ENCODE measurements at places on chromosomes 5 and 9.

DNA sequence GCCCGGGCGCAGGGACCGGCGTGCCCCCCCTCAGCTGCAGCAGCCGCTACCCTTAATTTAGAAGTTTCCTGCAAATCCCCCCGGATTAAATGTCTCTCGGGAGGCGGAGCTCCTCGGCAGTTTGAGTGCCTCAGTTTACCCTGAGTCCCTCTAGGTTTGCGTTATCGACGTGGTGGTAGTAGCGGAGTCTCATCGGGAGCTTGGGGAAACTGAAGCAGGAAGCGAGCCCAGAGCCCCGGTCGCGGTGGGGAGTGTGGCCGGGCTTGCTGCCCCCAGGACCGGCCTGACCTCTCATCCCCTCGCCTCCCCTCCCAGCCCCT, 529 bp upstream of the TPM2 start:
- DNase-seq = no peak

GRCh38 chr5:113089653-113090335, 113.2 kb downstream of the DCP2 start:
- no peak for DNase-seq

DNA sequence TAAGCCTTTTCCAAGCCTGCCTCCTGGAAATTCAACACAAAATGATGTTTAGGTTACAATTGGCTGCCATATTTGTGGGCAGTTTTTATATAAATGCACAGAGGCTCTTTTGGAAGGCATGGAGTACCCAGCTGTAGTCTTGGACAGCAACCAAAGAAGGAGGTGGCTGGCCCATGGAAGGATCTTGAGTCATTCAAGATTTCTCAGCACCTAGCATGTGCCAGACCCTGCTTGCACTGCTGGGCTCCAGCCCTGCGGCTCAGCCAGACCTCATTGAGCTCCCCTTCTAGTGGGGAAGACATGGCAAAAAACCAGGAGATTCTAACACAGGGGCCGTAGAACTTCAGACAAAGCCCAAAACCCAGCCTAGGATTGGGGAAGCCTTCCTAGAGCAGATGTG, 22.1 kb downstream of the JADE2 start:
- DNase-seq = no peak

DNA sequence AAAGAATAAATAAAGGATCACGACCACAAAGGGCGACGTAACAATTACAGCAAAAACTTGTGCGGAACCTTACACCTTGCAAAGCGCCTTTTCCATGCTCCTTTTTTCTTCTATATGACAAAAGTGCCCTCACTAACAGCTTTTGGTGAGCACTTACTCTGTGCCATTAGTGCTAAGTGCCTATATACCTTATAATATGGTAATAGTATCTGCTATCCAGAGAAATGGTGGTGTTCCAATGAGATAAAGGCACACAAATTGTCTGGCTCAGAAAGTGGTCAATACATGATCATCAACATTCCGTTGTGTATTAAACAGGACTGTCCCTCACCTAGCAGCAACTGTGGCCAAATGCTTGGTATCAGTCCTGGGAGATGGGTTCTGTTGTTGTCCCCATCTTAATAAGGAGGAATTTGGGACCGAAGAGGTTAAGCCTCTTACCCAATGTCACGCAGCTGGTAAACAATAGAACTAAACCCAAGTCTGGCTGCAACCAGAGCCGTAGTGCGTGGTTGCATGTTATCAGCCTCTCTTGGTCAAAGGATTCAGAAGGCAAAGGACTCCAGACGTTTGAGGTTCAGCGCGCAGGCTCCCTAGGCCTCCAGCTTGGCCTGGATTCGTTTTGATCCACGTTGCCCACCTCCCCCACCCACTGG, 564 bp upstream of the TOR2A start:
- no peak for DNase-seq

GRCh38 chr9:2704504-2704903, 12.8 kb upstream of the KCNV2 start:
- no peak for DNase-seq

DNA sequence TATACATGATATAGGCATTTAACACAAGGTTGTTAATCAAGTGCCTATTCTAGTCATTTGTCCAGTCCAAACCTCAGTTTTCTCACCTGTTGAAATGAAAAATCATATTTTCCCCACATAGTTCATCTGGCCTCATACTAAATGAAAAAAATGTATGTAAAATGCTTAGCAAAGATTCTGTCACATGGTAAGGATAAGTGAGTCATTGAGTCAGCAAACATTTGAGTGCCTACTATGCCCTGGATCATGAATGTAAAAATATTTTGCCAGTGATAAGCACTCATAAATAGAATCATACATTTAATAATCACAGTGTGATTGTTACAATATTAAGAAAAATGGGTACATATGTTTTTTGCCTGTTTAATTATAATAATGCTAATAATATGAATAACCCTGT, 181.2 kb upstream of the PAPPA start:
- DNase-seq = no peak

DNA sequence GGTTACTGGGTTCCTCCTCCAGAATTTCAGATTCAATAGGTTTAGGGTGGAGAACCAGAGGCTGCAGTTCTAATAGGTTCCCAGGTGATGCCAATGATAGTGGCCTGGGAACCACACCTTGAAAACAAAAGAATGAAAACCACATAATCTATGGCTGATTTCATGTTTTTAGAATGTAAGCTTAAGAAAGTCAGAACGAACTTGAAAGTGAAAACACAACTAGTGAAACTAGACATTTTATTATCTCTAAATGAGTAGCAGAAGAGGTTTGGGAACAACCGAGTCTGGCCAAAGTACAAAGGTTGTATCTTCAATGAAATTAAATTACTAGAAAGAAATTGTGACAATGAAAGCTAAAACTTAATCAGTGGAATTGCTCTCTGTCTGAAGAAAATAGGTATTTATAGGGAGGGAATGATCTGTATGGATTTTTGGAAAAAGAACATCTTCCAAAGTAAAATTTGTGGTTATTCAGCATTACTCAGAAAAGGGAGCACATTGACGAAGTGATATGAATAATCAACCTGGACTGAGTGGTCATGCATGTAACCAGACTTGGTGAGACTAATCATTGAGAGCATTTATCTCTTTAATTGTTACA, 24.9 kb upstream of the CEP120 start:
- no peak for DNase-seq

DNA sequence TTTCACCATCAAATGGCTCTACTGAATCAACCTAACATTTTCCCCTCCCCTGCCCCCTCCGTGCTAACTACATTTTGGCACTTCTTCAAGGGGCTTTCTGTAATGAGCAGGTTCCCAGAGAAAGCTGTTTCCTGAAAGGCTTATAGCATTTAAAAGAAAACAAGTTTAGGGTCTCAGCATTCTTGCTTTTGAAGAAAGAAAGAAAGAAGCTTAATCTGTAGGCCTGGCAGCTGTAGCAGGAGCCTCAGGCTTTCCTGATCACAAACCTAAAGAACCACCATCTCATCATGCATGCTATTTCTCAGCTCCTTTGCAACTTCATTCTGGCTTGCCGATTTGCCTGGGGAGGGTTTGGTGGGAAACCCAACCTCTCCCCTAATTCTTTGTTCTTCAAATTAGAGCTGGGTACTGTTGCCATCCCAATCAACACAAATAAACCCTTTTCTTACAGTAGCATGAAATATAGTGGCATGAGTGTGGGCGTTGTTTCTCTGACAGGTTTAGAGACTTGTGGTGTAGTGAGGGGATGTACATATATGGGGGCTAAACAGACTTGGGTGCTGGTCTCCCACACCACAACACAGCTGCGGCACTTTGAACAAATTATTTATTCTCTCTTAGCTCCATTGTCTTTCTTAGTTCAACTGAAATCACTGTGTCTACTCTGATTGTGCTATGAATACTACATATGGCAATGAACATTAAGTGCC, 160.5 kb upstream of the TNC start:
- no peak for DNase-seq

DNA sequence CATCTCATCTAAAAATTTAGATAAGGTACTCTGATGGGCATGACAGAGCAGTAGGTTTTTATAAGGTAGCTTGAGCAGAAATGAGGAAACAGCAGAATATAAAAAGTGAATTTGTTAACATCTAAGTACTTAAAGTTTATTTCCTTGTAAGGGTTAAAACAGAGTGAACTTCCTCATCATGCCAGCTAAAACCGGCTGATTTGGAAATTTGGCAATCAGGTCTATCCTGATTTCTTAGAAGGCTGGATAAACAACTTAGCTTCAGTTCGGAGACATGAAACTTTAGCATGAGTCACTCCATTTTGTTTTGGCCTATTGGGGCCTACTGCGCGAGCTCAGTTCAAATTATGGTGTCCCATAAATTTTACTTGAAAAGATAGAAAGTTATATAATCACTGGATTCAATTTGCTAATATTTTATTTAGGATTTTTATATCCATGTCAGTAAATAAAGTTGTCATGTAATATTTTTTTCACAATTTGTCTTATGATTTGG, 241.6 kb upstream of the RORB start:
- no peak for DNase-seq

DNA sequence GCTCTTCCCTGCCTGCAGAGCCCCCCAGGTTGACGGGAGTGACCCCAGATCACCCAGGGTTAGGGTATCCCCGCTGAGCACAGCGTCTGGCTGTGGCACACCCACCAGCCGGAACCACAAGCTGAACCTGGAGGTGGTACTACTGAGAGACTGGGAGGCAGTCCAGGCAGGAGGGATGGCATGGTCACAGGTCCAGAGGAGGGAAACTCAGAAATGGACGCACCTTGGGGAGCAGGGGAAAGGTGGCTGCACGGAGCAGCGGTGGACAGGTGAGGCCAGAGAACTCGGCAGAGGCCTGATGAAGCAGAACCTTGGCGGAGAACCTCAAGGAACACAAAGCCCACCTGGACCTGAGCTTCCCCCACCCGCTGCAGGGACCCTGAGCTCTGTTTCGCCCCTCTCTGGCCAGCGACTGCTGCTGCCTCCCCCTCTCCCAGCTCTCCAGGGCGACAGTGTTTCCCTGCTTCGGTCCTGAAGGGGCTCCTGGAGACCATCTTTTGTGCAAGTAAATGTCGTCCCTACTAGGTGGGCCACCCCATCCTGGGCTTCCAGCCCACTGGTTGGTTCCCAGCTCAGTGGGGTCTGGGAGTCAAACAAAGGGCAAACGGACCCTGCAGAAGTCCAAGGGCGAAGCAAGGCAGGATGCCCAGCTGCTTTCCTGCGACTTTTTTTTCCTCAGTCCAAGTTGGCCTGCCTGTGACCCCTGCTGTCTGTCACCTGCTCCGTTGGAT, 845 bp downstream of the ADGRD2 start:
- no peak for DNase-seq

DNA sequence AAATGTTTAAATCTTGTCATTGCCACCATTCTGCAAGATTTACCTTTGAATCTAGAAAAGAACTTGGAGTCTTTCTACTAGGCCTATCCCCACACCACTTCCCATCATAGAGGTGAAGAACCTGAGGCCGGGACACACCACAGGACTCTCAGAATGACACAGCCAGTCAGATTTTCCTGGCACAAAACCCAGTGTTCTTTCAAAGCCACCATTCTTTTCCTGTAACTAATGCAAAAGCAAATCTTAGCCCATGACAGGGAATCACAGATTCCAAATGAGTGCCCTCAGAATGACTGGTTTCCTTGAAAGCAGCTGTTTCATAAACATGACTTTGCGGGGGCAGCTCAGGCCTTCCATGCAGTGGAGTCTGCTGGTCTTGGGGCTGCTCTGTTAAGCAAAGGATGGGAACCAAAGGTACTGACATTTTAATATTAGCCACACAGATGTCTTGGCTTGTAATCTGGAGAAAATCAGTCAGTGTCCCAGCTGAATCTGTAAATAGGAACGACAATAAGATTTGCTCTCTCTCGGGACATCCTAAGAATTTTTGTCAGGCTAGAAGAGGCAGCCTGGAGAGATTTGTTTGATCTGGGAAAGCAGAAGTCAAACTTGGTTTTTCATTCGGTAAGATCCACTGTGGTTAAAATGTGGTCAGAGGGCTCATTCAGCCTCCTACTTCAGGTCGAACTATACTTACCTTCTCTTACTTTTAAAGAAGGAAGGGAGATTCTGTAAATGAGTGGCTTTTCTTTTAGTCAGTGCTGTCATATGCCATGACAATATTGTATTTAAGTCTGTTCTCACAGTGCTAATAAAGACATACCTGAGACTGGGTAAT, 115.1 kb downstream of the PALM2AKAP2 start:
- DNase-seq = no peak

DNA sequence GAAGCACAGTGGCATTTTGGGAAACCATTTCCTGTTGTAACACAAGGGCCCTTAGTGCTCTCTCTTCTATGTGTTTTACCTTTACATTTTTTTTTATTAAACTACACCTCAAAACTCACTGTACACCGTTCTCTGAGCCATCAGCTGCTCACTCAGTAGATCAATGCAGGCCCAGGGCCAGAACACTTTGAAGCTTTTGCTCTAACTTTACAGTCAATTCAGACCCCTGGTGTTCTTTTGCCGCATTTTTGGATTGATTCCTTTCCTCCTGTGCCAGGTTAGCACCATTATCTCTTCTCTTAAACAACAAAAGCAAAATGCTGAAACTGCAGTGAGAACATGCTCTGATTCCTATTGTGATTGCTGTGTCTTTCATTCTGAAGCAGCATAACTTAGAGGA, 269.8 kb upstream of the RGMB start:
- no peak for DNase-seq

- DNase-seq = no peak
Measured at GRCh38 chr9:89223396-89223977, 44.9 kb upstream of the SHC3 start.

GRCh38 chr9:93316726-93317494, 133.0 kb downstream of the WNK2 start:
- DNase-seq = no peak

GRCh38 chr5:95725071-95725820, 5.9 kb upstream of the RHOBTB3 start:
- no peak for DNase-seq

DNA sequence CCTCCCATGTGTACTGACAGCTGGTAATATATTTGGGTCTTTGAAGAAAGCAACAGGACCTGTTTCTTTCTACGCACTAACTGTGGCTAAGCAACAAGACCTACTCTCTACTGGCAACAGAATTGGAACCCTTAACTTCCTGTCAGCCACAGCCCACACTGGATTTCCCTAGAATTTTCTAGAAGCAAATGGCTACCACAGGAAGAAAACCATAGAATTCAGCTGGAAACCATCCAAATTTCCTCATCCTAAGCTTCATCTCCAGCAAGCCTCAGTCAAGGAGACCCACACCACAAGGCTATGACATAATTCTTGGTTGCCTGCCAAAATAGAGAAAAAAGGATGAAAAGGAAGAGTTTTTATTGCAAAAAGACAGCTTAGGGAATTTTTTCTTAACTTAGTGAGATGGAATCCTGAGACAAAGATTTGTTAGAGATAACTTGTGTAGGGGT, 171.8 kb upstream of the TNC start:
- no peak for DNase-seq

DNA sequence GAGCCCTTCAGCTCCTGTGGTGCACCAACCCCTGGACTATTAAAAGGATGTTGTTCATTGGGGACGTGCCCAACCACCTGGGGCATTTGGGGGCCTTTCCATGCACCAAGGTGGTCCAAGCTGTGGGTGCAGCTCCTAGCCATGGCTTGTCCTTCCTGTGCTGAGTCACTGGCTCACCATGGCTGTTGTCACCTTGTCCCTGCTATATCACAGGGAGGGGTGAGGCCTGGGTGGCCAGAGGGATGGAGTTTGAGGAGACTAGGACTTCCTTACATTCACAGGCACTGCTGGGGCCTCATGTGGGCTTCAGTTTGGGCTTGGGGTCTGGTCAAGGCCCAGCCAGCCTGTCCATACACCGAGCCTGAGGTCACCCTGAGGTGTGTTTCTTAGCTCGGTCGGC, 45.5 kb downstream of the PHF2 start:
- no peak for DNase-seq

Measured in activated CD4-positive, CD25-positive, alpha-beta regulatory T cell treated with anti-CD3 and anti-CD28 coated beads, Interleukin-2, amount 50 U/mL, for 72 hours (primary cell).